ENCODE measurements at places on chromosomes 12 and 14.

DNA sequence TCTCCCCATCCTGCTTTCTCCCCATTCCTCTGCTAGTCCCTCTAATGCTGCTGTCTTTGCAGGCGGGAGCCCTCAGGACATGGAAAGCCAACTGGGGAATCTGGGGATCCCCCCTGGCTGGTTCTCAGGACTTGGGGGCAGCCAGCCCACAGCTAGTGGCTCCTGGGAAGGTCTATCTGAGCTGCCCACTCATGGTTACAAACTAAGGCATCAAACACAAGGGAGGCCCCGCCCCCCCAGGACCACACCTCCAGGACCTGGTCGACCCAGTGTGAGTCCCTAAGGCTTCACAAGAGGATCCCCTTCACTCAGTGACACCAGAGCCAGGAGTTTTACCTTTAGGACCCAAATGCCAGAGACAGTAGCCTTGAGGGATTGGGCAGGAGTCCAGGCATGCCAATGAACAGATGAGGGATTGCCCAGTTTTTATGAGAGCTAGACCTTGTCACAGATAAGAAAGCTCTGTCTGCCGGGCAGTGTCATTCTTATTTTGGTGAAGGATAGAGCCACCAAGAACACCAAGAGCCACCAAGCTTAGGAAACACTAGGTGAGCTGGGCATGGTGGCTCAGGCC is 8.0 kb upstream of the CPNE6 start:
- DNase-seq = no peak

- DNase-seq = no peak
Measured at GRCh38 chr14:92652413-92653151, 95.8 kb downstream of the LGMN start.

- peak; percentile 22 for DNase-seq
Measured at GRCh38 chr12:123390498-123391426, 6.8 kb downstream of the KMT5A start.

- peak; percentile 78 for DNase-seq
Measured at GRCh38 chr12:8078398-8078797, 3.7 kb upstream of the NECAP1 start.

DNA sequence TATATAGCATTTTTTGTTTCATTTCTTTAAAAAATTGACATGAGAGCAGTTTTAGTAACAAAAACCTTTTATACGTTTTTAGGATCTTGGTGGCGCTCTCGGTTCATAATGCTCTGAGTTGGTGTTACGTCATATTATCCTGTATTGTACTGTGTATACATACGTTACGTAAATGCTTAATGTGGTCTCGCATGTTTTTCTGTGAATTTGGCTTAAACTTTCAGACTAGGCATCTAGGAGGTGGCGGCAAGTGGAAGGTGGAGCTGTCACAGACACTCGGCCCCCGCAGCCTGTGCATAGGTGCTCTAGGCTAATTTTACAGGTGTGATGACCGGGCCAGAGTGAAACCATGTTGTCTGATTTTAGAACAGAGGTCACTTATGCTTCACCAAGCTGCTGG is 60.0 kb downstream of the PPP2R5C start:
- DNase-seq = no peak

DNA sequence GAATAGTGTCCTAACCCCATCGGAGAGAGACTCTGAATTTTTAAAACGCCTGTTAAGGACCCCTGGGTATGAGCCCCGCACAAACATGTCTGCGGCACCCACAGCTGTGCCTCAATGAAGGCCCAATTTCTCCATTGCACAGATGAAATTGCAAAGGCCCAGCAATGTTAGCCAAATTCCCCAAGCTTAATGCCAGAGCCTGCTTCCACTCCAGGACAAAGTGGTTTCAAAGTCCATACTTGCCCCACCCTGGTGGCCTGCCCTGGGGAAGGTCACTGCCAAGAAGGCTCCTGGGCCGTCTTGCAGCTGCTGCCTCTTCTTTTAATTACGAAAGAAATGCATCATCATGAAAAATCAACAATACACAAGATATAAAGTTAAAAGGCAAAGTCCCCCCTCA is 1179.7 kb downstream of the VRK1 start:
- DNase-seq = no peak

GRCh38 chr12:2083008-2083407 is 30.2 kb downstream of the CACNA1C start:
- no peak for DNase-seq

GRCh38 chr14:32010604-32011125 is 66.4 kb upstream of the ARHGAP5 start:
- DNase-seq = no peak

DNA sequence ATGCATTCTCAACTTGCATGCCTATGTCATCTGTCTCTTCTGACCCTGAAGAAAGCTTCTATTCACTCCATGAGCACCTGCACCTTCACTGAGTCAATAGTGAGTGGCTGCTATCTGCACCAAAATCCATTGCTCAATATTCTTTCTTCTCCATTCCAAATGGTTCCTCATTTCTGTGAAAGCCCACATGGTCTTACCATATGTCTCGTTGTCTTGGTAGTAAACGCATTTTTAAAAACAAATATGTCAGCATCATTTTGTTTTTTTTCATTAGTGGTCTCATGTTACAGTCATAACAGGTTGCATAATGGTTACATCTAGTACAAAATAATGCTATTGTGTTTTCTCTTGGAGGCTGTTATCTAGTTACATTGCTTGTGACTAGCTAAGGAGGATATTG is 106.9 kb upstream of the CPM start:
- no peak for DNase-seq

Data from adipocyte (in vitro differentiated cells).